Right kidney (tissue), 9 donors: ENCODE measurements at places on chromosomes 12 and 14.

DNA sequence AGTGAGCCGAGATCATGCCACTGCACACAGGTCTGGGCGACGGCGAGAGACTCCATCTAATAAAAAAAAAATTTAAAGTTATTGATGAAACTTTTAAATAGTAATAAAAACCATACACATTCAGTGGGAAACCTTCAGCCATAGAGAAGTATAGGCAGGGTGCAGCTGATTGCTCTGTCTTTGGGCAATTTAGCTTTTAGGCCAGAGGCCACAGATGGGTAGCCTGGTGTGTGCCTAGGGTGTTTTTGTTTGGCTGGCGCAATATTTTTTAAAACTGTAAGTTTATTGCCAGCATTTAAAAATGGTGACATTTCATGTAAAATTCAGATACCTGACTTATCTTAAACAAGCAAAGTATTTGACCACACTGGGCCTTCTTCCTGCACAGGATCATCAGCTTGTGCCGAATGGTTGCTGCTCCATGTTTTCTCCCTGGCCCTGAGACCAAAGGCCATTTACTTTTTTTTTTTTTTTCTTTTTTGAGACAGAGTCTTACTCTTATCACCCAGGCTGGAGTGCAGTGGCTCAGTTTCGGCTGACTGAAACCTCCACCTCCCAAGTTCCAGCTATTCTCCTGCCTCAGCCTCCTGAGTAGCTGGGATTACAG is 16.2 kb downstream of the EXD2 start:
- no peak for DNase-seq

DNA sequence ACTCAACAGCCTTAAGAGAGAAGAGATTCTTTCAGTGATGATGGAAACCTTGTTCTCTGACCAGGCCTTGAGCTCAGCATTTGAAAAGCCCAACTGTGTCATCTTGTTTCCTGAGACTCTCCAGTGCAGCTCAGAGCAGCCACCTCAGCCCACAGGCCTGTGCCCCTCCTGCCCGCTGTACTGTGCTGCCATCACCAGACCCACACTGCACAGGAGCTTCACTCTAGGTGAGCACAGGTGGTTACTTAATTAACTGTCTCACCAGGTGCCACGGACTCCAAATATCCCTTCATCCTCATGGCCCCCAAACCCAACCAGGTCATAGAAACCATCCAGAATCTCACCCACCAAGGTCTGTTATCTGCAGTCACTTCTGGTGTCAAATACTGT is 51.3 kb downstream of the JAG2 start:
- DNase-seq: no peak

- DNase-seq: no peak
These were observed 46.7 kb downstream of the PDE3A start for GRCh38 chr12:20415028-20415427.

GRCh38 chr12:42094277-42094676 is 50.4 kb downstream of the GXYLT1 start:
- DNase-seq: no peak

- no peak for DNase-seq
These were observed 35.1 kb downstream of the OR10P1 start for GRCh38 chr12:55671746-55672145.

GRCh38 chr14:26382901-26383685 is 214.7 kb downstream of the NOVA1 start:
- DNase-seq: no peak

DNA sequence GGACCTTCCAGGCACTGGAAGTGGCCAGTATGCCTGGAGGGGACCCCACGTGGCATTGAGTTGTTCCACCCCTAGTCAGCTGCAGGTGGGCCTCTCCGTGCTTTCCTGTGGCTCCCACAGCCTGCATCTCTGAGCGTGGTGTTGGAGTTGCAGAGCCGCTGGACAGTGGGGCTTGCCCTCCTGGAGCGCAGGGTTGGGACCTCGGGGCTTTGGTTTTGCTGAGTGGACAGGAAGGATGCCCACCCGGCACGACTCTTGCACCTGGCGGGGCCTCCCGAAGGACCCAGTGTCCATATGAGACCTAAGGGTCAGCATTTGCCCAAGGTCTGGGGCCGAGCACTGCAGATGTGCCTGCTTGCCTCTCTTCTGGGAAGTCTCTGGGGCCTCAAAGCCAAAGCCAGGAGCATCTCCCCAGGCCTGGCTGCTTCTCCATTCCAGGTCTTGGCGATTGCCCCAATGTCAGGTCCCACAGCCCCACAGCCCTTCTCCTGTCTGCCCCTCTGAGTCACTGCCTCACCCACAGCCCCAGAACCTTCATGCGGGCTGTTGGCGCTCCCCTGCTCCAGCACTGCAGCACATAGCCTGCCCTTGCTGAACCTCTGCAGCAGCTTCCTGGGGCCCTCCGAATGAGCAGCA is 1.5 kb downstream of the PACS2 start:
- no peak for DNase-seq

DNA sequence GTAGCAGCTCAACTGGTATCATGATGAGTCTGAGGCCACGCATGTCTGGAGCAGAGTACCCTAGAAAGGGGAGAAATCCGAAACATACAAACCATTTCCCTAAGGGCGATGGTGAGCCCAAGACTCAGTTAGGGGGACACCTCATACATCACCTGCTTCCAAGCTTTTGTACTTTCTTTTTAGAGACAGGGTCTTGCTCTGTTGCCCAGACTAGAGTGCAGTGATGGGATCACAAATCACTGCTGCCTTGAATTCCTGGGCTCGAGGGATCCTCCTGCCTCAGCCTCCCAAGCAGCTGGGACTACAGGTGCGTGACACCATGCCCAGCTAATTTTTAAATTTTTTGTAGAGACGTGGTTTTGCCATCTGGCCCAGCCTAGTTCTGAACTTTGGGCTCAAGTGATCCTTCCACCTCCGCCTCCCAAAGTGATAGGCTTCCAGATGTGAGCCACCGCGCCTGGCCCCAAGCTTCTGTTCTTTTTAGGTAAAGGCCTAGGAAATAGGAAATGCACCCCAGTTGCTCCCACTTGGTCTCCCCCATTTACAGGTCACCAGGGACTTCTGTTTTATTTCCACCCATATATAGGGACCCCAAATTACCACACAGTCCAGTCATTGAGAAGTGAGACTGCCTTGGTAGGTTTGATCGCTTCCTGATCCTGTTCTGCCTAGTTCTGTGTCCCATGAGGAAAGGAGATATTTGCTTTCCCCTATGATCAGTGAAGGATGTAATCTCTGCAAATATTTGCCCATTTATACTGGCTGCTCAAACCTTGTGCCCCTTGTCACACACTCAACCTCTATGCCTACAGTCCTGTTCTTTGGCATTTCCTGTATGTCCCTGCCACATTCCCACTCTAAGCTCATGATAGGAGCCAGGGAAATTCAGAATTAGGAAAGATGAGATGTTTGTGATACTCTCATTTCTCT is at the start of gene APOF:
Gene APOF, minus strand, starts transcription at position 728 of the 930 bp plus-strand sequence. Its CDS starts 112 bp downstream, at position 616.
- no peak for DNase-seq

- no peak for DNase-seq
These were observed 100.9 kb downstream of the DICER1 start for GRCh38 chr14:95056476-95056875.

DNA sequence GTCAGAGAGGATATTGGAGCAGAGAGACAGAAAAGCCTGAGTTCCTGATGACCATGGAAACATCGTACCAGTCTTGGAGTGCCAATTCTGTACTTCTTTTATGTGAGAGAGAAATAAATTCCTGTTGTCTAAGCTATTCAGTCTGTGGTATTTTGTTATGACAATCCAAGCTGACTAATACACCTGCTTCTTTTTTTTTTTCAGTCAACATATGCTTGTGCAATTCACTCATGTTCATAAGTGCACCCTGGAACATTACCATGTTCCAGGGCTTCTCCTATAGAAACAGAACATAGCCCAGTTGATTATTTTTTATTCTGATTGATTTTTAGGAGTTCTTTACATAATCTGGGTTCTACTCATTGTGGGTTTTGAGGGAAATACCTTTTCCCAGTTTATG is 1.7 kb upstream of the CHPT1 start:
- no peak for DNase-seq

DNA sequence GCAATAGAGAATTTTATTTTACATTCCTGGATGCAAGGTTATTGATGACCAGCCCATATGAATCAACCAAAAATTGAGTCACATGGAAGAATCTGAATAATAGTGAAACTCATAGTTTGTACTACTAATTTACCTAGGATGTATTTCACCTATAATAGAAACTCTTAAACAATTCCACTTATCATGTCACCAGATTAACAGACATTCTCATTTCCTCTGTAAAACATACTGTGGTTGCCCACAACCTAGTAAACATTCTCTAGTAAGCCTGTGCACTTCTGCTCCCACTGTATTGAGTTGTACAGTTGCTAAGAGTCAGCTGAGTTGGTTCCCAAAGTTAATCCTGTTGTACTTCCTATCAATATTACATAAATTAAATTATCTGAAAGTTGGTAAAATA is 196.6 kb upstream of the TMTC1 start:
- no peak for DNase-seq

DNA sequence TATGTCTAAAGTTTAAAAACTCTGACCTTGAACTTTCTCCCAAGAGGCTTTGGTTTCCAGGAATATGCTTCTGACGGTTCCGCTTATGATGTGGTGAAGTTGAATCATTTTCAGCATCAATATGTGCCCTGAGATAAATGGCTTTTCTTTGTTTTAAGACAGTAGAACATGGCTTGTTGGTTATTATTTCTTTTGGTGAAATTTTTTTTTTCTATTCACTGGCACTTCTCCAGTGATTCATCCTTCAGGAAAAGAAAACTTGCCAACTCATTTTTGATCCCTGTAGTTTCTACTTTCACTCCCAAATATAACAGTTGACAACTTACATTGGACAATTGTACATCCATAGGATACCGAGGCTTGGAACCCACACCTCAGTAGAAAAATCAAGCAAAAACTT is 1301.2 kb upstream of the FLRT2 start:
- no peak for DNase-seq

DNA sequence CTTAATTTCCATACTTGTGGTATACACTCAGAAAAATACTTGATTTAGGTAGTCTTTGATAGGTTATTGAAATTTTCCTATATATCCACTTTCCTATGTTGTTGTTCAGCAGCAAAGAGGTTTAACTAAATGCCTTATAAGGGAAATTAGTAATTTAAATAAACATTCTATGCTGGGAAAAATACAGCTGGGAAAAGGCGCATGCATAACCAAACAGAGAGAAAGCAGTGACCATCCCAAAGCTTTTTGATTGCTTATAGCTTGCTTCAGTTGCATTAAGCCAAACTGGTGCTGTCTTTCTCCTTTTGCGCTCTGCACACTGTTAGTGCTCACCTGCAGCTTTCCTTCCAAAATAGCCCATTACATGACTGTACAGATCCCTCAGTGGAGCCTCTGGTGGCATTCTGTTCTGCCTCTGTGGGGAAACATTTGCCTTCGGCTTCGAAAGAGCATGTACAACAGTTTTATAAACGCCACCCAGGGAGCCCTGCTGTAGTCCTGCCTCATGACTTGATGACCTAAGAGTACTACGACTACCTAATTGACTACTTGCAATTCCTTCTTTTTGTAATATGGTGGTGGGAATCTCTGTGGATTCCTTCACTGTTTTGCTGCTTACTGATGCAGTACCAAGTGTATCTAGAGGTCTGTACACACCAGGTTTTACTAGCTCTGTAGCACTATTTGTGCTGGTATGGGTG is 120.8 kb downstream of the RALGAPA1 start:
- no peak for DNase-seq

DNA sequence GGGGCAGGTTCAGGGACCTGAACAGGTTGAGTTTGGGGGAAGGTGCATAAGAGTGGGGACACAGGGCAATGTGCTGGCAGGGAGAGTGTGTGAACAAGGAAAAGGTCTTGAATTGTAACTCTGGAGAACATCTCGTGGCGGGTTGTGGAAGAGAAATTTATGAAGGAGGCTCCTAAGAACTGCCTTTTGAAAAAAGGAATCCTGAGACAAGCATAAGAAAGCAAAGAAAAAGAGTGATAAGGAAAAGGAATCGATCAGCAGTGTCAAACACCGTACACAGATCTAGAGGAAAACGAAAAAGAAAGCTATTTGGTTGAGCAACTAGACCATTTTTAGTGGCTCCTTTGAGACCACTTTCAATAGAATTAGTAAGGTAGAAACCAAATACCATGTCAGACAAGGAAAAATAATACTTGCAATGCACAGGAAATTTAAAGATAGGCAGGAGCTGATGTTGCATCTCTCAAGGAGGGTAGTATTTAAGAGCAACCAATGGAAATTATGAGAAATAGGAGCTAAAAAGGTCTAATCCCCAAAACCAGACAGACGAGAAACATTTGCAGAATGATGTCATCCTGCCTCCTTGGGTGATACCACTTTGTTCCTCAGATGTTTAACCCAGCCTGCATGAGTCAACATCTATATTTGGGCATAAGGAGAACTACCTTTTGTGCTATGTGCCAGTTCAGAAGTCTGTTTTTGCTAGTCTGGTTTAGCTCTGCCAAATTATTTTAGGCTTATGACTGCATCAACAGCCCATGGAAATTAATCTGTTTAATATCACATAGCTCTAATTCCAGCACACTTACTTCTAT is 64.5 kb upstream of the STK38L start:
- DNase-seq: no peak

DNA sequence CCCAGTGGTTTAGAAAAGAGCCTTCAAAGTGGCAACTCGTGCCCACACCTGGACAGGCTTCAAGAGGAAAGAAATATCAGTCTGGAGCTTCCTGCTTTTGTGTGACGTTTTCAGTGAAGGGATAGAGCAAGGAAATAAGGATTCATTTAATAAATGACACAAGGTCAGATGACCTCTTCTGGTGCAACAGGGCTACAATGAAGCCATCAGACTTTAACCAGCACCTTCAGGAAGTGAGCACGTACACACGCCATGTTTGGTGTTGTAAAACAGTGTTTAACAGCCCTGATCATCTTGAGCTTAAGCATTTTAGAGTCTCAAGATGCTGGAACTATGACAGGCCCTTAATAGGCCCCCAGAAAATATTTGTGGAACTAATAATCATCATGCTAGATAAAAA is 59.1 kb downstream of the CCDC60 start:
- no peak for DNase-seq

- no peak for DNase-seq
These were observed 3.7 kb downstream of the NOVA1 start for GRCh38 chr14:26594148-26594547.

DNA sequence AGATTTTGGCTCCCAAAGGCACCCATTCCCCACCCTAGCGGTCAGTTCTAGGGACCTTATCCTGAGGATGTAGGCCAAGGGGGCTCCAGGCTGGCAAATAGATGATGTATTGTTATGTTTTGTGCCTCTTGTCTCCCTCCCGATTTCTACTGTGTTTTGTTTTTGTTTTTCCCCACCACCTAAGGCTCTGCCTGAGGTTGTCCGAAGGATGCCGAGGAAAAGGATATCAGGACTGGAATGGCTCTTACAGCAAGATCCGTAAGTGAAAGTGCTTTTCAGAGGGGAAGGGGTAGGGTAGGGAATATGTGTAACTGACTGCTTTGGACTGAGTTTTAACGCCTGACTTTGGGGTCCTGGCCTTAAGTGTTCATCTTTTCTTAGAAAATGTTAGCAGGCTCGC is 6.6 kb downstream of the FOXG1 start:
- peak; percentile 15 for DNase-seq

- DNase-seq: no peak
These were observed 8.6 kb upstream of the TMEM119 start for GRCh38 chr12:108606492-108606891.

DNA sequence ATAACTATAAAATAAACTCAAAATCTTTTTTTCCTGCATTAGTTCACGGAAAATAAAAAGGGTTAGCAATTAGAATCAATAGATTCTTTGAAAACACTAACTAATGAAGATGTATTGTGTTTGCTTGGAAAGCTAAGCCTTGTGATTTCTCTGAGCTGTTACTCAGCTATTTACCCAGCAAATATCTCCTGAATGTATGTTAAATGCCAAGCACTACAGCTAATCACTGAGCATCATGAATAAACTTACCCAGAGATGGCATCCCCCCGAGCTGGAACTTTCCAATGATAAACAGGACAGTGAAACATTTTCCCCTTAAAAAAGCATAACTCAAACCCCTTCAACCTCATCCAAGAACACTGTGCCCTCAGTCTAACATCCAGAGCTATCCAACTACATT is 71.2 kb downstream of the SLC2A13 start:
- no peak for DNase-seq
